ENCODE measurements at places on chromosomes 3 and 15. TPM values are rescaled to one million over a fixed set of nuclear protein-coding genes. Genes with fewer than 3 reads are reported as not detected.

- no peak for DNase-seq
Observed at GRCh38 chr3:55271549-55271948, 215.6 kb downstream of the WNT5A start.

DNA sequence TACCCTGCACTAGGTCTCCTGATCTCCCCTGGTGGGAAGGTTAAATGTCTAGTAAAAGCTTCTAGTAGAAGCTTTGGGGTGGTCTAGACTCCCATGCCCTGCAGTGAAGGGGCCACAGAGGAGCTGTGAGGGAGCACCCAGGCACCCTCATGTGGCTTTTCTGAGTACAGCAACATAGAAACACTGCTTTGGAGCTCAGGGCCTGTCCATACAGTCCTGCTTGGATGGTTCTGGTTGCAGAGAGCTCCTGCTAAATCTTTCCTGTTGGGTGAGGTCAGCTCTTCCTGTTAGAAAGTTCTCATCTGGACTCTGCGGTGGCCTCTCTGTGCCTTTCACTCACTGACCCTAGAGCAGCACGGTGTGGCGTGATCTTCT, 47.8 kb downstream of the GPD1L start:
- DNase-seq = no peak

PHLDB2 gene
- 21.1 TPM for polyA plus RNA-seq

CSPG4 gene
- polyA plus RNA-seq = 5.9 TPM

Measured in mammary epithelial cell (primary cell).